ENCODE measurements at places on chromosomes 3 and 15.

- no peak for DNase-seq
These were observed 31.4 kb upstream of the POU1F1 start for GRCh38 chr3:87307805-87308204.

DNA sequence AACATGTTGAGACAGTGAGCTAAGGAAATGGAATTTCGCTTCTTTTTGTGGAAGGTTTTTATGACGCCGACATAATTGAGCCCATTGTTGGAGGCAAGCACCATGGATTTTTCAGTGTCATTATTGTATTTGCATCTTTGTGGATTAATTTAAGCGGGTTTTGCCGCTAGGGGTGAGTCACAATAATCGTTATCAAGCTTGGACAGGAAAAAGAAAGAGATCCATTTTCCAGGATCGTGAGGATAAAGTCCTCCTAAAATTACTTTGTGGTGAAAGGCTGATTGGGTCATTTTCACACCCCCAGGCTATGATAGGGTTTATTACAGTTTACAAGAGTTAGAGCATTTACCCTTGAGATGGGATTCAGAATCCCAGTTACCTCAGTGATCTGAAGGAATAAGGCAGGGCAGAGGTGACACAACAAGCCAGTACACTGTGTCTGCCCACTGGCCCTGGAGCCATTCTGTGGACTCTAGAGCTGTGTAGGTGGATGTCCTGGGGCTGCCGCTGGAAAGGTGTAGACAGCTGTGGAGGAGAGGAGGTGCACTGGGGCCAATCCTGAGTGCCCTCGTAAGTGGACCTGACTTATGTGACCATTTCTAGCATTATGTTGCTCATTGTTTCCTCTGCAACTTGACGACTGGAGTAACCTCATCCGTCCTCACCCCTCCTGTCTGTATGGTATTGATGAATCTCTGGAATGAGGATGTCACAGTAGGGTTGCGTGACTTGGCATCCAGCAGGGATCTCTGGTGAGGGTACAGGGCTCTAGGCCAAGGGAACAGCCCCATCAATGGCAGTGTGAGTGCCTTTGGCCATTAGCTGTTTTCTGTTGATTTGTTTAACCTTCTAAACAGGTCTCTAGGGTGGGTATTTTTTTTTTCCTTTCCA is 370.1 kb downstream of the LRTM1 start:
- peak; percentile 22 for DNase-seq

- peak; percentile 79 for DNase-seq
These were observed 61.2 kb downstream of the THBS1 start for GRCh38 chr15:39642011-39642640.

GRCh38 chr3:146404436-146404835 is 64.9 kb downstream of the PLSCR2 start:
- DNase-seq = peak; percentile 80

- DNase-seq = no peak
These were observed 49.6 kb upstream of the ST8SIA2 start for GRCh38 chr15:92343924-92344643.

- no peak for DNase-seq
These were observed 10.4 kb downstream of the COPG1 start for GRCh38 chr3:129259612-129260477.

Data from fibroblast of skin of scalp (primary cell).